Activated CD4-positive, CD25-positive, alpha-beta regulatory T cell (primary cell): ENCODE measurements at places on chromosomes 6 and 20.

- no peak for DNase-seq
These were observed 98.1 kb upstream of the MARCKS start for GRCh38 chr6:113758826-113759574.

GRCh38 chr6:132684272-132684671 lies 25.3 kb upstream of the TAAR1 start:
- no peak for DNase-seq

DNA sequence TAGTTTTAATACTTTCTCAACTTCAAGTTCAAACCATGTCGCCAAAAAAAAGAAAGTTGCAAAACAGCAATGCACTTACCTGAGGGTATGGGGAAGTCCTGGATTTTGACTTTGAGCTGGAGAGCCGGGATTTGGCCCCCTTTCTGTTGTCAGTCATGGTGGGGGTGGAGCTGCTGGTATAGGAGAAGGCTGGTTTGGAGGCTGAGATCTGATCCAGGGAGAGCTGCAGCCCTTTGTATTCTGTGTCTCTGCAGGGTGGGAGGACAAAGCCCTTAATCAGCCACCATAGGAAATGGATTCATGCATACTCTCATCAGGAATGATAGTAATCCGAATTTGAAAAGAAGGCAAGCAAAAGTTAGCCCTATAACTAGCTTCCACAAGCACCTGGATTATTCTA lies 44.0 kb downstream of the SIM1 start:
- no peak for DNase-seq

DNA sequence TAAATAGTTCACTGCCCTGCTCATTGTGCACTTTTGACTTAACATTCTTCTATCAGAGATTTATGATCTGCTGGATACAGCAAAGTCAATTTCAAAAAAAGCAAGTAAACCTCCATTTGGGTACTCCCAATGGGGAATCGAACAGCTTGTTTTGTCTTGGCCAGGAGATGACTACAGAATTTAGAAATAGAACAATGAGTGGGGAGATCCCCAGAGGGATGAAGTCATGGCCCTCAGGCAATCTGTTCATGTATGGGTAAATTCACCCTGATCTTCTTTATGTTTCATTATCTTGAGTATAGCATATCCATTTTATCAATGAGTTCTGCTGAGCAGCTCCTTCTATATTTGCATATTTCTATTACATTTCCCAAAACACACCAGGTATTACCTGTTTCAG lies 1681.9 kb downstream of the HACE1 start:
- DNase-seq: no peak

- DNase-seq: no peak
These were observed 13.2 kb upstream of the NELFCD start for GRCh38 chr20:58967652-58968429.

GRCh38 chr20:16434062-16434664 lies 139.1 kb downstream of the KIF16B start:
- no peak for DNase-seq
